ENCODE measurements at places on chromosomes 2 and 18.

DNA sequence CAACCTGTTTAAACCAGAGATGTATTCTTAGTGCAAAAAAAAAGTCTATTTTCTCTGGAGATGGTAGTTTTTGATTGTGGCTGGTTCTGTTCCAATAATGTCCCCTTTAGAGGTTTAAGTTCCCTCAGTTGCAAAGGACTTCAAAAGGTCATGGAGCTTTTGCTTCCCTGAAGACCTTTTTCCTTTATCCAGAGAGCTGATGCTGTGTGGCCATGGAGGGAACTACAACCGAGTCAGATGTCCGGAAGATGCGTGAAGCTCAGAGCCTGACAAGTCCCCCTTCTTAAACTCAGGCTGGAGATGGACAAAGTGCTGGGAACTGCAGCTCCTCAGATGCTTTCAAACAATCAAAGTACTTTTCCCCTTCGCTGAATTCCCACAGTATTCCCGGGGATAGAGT is 176.1 kb downstream of the TMEM18 start:
- DNase-seq: no peak

GRCh38 chr2:219284501-219285372 is 5.6 kb downstream of the DNAJB2 start:
- no peak for DNase-seq

GRCh38 chr2:37011130-37011529 is 44.8 kb upstream of the STRN start:
- DNase-seq: no peak

GRCh38 chr2:205565142-205565522 is 117.2 kb upstream of the NRP2 start:
- no peak for DNase-seq

DNA sequence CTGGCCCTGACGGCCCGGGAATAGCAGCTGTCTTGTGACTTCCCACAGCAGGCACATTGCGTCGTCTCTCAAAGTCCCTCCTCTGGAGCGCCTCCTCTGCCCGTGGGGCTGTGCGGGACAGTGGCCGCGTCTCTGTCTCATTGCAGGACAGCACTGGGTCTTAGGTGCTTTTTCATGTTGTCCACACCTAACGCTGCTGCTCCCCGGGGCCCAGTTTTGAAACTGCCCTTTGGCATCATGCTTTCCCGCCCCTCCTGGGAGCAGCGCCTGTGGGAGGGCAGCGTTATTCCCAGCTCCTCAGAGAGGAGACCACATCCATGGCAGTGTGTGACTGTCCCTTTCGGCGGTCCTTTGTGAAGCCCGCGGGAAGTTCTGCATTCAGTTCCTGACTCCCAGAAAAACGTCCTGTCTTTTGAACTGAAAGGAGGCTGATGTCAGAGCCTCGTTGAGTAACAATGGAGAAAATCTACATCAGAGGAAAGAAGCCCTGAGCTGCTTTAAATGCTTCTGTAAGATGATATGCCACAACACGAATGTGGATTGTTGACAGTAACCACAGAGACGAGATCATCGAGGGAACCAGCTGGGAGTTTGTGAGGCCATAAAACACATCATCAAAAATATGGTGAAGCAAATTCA is 226.0 kb downstream of the FAM210A start:
- no peak for DNase-seq

DNA sequence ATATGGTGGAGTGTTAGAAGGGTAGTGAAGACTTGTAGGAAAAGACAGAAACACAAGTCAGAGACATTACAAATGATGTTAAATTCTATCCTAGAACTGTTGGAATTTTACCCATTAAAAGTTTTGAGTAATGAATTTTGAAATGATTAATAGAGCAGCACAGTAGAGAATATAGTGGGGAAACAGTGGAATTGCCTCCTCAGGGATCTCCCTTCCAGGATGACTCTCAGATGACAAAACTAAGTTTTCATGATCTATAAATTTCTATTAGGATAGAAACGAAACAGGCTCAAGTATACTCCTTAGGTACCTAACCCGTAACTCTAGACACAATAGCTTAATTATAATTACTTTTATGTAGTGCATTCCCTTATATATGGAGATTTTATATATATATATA is 86.7 kb downstream of the DPP4 start:
- no peak for DNase-seq

GRCh38 chr2:238520359-238520886 is 93.7 kb downstream of the ASB1 start:
- no peak for DNase-seq

DNA sequence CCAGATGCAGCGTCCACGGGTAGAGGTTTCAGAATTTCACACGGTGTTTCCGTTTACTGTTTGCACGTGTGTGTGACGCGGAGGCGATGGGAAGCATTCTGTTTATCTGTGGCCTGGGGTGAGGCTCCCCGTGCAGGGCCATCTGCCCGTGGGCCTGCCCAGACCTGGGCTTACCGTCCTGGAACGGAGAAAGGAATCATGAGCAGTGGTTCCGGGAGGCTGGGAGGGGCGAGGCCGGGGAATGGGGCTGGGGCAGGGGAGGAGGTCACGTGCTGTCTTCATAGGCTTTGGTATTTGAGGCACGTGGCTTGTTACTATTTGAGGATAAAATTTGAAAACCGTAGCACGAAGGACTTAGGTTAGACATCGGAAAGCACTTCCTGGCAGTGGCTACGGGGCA is 77.9 kb downstream of the RTP5 start:
- DNase-seq: no peak

DNA sequence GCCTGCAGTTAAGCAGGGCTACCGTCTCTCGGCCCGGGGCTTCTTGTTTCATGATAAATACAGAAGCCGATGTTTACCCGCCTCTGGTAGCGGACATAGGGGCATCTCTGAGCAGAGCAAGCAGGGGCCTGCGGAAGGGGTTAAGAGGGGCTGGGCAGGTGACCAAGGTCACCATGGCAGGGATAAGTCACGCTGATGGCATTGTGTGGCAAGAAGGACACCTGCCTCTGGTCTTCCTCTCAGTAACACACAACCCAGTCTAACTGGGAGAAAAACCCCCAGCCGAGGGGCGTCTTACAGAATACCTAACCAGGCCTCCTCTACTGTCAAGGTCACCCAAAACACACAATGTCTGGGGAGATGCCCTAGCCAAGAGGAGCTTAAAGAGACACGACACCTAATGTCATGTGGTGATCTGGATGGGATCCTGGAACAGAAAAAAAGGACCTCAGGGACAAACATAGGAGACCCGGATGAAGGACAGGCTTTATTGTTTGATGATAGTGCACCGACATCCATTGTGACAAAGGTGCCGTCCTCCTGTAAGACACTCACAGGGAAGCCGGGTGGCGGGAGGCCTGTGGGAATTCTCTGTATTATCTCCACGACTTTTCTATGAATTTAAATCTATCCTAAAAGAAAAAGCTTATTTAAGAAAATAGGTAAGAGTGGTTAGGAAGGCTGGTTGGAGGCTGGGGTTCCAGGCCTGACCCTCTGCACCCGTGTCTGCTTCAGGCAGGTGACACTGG is 24.8 kb downstream of the SH3BP4 start:
- DNase-seq: no peak

DNA sequence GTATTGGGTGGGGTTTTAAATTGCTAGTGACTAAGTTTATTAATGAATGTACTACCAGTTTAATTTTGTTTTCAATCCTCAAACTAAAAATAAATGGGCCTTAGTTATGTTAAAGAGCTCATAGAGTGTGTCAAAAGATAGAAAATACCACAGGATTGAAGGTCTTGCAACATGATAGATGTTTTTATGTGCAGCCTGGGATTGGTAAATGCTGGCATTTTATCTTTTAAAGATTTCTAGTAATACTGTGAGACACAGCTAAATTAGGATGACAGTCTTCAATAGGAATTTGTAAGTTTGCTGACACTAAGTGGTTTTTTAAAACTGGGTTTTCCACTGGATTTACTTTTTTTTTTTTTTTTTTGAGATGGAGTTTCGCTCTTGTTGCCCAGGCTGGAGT is 122.3 kb downstream of the HAUS1 start:
- DNase-seq: no peak

DNA sequence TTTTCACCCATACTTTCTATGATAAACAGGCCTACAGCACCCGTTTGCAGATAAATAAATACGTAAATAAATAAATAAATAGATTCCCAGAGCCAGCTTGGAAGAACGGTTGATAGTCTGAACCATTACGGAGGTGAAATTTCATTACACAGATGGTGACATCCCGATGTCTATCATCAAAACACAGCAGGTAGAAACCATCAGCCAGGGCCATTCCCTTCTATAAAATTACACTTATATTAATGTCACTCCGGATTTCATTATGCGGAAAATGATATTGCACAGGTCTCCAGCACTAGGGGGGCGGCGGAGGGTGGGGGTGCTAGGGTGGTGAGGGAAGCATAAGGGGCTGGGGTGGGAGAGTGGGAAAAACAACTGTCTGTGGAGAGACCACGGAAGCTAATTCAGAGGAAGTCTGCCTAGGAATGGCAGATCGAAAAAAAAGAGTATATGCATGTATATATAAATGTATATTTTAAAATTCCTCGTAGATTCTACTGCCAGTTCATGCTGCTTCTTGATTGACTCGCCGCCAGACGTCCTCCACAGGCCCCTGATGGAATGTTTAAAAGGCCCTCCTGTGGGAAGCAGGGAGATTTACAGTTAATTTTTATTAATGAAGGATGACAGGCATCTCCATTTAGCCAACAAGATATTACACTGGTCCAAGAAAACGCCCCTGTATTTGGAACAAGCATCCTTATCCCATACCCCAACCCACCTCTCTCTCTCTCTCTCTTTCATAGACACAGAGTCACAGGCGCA is 1906.0 kb upstream of the PIK3C3 start:
- no peak for DNase-seq

- no peak for DNase-seq
Measured at GRCh38 chr2:120995152-120995551, 259.5 kb downstream of the GLI2 start.

All from activated T-cell treated with anti-CD3 and anti-CD28 coated beads for 1 hour (primary cell).